ENCODE measurements at places on chromosomes 2 and 18. TPM values are rescaled to one million over a fixed set of nuclear protein-coding genes. Genes with fewer than 3 reads are reported as not detected.

DNA sequence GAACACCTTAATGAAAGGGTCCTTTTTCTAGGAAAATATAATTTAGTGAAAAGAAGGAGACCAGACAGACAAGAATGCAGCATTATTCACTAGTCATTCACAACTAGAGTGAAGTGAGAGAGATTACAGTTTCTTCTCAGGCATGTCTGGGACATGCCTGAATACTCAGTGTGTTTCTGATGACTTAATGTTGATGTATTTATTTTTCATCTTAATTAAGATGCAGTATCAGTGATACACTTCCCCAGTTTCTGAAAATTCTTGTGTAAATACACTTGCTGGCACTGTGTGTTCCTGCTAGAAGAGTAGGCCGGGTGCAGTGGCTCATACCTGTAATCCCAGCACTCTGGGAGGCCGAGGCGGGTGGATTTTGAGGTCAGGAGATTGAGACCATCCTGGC is 143.6 kb downstream of the MYO3B start:
- no peak overlapping the region for H3K27ac ChIP-seq
- no peak overlapping the region for H3K4me3 ChIP-seq
- DNase-seq: no peak
- no peaks in the 10 kb centered on the region for H3K4me1 ChIP-seq
- no peaks in the 10 kb centered on the region for H3K36me3 ChIP-seq
- H3K27me3 ChIP-seq: peaks cover 2% of the 10 kb centered on the region

NT5C1B gene
- not detected for total RNA-seq

DNA sequence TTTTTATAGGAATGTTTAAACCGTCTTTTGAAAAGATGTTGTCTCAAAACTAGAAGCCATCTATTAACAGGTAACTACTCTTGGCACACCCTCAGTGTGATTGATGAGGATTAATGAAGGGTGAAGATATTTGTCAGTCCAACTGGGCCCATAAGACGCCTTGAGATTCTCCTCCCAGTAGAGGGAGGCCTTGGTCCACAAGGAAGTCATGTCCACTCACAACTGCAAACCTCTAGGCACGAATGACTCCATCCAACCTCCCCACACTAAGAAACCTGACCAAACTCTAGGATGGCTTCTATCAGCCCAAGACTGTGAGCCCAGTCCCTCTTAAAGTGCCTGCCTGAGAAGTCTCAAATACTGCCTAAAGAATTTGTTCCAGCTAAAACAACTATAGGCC is 19.2 kb upstream of the GRP start:
- H3K4me1 ChIP-seq: no peaks in the 10 kb centered on the region
- DNase-seq: no peak
- H3K4me3 ChIP-seq: no peak overlapping the region

SERPINB12 gene
- total RNA-seq: not detected

KIF1A gene
- total RNA-seq: under 0.01 TPM

DNA sequence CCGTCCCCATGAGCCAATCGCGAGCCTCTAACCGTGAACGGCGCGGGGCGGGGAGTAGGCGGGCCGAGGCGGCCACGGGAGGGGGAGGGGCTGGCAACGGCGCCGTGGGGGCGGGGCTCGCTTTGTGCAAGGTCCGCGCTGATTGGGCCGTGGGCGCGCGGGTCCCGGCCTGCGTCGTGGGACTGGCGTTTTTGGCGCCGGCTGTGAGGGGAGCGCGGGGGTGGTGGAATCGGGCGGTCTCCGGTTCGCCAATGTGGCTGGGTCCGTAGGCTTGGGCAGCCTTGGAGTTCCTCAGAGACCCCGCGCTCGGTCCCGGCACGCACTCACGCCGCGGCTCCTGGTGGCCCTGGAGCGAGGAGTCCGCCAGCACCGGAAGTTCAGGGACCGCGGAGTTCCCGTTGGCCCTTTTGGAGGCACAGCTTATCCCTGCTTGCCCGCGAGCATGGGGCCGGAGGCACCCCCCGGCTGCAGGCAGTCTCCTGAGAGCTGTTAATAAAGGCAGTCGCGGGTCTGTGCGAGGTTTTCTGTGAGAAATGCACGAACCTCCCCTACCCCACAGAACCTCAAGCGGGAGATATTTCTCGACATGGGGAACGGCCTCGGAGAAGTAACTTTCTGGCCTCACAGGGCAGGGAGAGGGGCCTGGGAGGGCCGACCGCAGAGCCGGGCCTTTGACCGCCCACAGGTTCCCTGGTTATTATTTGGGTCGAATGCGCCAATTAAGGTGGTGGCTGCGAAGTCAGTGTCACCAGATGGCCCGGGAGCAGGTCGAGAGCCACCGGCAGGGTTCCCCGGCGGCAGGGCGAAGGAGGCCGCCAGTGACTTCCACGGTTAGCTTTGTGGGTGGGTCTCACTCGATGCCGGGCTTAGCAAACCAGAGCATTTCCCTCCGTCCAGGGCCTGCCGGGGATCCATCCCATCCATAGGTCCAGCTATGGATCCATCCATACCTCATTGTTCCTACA is 574 bp upstream of the NCL start:
- peak overlapping the region; percentile 91 for H3K27ac ChIP-seq
- no peak for DNase-seq
- peaks cover 21% of the 10 kb centered on the region for H3K36me3 ChIP-seq
- H3K4me1 ChIP-seq: peaks cover 2% of the 10 kb centered on the region
- peaks cover 2% of the 10 kb centered on the region for H3K27me3 ChIP-seq

Measured in IMR-90 (cell line).